Muscle of arm (tissue), 14 donors: ENCODE measurements at places on chromosomes 2 and 18.

- no peak for DNase-seq
These were observed 1336.2 kb upstream of the NRXN1 start for GRCh38 chr2:52368141-52368540.

DNA sequence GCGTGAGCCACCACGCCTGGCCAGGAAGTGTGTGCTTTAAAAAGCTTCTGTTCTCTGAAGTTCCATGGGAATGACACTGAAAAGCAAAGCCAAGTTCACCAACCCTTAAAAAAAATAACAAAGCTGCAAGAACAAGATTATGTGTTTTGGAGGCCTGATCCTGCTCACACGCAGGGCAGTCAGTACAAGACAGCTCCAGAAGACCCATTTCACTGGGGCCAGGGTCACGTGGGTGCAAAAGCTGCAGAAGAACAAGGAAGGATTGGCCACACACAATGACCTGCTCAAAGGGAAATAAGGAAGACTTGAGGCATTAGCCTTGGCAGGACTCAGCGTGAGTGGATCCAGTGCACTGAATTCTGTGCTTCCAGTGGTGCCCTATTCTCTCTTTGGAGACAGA is 187.9 kb downstream of the NCK2 start:
- DNase-seq: no peak

DNA sequence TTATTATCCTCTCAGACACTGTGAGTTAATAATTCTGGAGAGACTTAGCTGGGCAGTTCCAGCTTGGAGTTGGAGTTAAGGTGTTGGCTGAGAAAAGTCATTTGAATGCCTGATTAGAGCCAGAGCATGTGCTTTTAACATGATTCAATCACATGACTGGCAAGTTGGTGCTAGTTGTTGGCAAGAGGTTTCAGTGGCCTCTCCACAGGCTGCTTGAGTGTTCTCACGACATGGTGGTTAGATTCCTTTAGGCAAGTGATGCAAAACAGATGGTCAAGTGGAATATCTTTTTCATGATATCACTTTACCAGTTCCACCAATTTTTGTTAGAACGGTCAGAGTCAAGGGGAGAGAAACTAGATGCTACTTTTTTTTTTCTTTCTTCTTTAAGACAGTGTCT is 262.7 kb upstream of the FN1 start:
- no peak for DNase-seq

DNA sequence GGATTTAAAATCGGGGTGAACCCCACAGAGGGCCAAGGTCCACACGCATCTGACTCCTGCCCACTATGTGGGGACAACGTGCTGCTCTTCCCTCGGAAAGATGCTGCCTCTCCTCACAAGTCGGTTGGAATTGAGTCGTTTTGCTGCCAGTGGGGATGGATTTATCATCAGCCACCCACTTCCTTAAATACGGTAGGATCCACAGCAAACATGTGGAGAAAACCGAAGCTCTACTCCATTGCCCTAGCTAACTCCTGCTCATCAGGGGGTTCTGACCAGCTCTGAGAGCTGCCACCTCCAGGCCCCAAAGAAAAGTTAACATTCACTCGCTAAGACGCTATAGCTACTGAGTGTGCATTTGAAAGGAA is 80.9 kb downstream of the CHRNA1 start:
- peak; percentile 62 for DNase-seq

GRCh38 chr2:191245046-191245868 is at the start of gene MYO1B:
MYO1B (plus strand) TSS chr2:191245404; CDS start chr2:191276896, 31,492 bp downstream.
- peak; percentile 74 for DNase-seq

DNA sequence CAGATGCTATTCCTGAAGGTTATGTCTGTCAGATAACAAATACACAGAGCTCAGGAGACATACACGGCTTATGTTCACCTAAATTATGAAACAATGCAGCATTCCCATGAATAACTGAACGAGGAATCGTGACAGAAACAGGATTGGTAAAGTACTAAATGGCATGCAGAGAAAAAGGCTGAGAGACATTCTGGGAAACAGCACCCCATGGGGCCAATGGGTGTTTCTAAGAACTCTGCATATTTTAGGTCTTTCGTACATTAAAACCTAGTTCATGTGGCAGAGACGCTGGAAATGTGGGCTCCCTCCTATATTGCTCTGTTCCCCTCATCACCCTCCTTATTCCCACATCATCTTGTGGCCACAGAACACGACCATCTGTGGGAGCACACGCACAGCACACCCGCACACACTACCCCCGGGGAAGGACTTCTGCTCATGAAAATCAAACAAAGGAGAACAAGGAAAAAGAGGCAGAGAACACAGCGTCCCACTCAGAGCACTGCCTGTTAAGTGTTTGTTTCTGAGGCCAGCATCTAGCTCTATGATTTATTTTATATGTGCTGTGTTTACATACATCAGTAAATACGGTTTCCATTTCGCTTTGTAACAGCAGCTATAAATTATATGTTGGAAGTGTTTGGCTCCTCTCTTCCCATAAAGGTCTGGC is 143.6 kb downstream of the AFF3 start:
- DNase-seq: no peak

DNA sequence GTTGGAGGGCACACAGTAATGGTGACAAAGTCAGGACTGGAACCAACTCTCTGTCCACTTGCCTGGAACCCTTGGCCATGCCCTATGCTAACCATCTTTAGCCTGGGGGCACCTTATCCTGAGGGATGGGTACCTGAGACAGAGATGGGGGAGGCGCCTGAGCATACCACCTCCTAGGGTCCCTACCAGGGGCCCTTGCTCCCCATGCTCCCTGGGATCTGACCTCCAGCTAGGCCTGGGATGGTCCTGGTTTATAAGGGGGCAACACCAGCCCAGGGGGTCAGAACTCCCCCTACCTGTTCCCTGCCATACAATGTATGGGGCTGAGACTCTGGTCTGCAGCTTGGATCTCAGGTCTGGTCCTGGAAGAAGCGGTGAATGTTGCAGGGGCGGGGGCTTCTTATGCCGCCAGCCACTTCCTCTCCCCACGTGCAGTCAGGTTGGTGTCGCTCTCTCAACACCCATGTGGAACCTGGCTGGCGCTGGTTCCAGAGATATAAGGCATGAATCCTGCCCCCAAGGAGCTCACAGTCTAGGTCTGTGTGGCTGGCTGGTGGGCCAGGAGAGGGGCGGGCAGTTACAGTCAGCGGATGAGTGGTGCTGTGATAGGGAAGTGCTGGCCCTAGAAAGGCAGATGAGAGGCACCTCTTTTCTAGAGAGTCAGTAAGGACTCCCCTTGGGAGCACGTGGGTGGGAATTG is 3.8 kb upstream of the TOGARAM2 start:
- no peak for DNase-seq

GRCh38 chr2:11976073-11976472 is 229.6 kb downstream of the LPIN1 start:
- DNase-seq: no peak

DNA sequence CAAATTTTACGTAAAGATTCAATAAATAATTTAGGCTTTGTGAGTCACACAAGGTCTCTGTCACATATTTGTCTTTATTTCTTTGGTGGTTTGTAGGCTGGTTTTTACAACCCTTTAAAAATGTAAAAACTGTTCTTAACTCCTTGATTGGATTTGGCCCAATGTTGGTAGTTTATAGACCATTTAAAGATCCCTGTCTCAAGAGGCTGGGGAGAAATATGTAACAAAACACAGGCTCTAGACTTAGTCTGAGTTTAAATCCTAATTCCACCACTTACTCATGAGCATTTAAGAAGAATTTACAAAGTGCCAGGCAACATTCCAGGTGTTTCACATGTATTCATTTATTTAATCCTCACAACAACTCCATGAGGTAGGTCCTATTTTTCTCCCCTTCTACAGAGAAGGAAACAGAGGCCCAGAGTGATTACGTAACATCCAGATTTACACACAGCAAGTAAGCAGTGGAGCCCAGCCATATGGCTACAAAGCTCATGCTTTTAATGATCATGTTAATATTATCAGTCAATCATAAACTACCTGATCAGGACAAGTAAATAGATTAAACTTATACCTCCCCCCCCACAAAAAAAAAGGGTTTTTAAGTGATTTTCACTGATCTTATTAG is 416.6 kb upstream of the ACVR2A start:
- DNase-seq: no peak

DNA sequence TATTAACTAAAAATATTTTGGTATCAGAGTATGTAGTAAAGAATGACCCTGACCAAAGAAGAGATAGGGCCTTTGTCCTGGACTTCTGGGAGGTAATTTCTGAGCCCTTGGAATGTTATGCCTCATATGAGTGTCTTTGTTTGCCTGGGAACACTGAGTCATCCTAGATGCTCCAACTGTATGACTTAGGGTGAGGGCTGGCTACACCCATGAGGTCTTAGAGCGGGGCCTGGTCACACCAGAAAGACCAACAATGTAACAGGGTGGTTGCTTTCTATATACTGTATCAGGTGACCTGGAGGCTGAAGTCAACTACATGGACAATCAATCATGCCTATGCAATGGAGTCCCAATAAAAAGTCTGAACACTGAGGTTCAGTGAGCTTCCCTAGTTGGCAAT is 253.1 kb downstream of the MBD2 start:
- DNase-seq: no peak

DNA sequence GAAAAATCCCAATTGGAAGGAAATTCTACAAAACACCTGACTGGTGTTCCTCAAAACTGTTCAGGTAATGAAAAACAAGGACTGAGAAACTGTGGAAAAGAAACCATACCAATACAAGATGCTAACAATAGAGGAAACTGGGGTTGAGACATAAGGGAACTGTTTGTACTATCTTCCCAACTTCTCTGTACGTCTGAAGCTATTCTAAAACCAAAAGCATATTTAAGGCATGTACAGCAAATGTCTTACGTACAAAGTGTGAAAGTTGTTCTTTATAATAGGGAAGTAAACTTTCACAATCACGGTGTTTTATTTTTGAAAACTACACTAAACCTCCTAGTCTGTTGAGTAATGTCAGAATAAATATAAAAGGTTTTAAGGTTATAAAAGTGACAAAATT is 776.1 kb upstream of the RAB6C start:
- no peak for DNase-seq

DNA sequence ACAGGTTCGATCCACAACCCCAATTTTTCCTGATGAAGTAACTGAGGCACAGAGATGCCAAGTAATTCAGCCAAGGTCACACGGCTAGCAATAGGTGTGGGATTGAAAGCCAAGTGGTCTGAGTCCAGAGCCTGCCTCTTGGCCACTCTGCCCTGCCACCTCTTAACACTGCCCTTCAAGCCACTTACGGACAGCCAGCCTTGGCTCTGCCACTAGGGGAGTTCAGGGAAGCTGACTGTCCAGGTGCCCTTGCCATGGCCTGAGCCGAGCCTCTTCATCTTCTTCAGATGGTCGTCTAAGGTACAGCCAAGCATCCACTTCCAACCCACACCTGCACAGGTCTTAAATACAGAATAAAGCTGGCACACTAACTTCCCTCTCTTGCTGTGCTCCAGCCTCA is 99.3 kb upstream of the GPR45 start:
- no peak for DNase-seq

GRCh38 chr2:239790721-239791120 is 234.4 kb downstream of the NDUFA10 start:
- DNase-seq: no peak

DNA sequence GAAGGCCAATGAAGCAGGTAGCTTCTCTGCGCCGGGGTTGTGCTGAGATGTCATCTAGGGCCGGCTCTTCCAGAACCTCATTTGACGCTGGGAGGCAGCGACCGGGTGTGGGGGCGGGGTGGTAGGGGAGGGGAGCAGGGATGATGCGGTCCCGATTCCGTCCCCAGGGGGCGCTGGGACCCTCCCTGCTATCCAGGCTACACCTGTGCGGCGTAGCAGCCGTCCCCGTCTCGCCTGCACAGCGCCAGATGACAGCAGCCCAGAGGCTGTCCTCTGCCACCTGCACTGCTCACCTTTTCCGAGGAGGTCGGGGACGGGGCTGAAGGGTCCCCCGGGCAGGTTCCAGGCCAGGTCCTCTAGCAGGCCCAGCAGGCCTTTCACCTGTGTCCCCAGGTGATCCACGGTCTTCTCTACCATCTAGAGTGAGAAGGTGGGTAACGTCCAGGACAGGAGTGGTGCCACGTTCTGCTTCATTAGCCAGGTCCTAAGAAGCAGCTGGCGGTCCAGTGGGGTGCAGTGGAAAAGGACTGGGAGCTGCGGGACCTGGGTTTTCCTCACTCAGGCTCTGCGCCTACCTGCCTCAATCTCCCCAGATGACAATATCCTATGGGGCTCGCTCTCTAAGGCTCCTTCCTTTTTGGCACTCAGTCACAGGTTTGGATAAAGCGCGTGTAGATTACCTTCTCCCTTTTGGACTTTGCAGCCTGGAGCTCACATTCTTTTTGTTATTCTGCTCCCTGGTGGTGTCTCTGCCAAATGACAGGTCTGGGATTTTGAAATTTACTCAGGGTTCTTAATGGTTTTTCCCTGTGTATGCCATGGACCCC is 56.0 kb upstream of the RAB6C start:
- peak; percentile 40 for DNase-seq

DNA sequence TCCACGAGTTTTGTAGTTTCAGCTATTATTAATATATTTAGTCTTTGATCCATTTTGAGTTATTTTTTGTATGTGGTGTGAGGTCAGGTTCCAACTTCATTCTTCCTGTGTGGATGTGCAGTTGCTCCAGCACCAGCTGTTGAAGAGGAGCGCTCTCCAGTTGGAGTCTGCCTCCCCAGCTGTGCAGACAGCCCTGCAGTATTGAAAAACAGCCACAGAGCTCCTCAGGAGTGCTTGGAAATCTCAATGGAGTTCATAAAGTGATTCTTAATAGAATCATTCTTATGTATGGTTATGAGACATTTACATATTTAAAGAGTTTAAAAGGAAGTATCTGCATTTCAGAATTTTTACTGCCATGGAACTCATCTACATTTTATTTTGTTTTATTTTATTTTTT is 17.3 kb downstream of the DGKD start:
- no peak for DNase-seq

DNA sequence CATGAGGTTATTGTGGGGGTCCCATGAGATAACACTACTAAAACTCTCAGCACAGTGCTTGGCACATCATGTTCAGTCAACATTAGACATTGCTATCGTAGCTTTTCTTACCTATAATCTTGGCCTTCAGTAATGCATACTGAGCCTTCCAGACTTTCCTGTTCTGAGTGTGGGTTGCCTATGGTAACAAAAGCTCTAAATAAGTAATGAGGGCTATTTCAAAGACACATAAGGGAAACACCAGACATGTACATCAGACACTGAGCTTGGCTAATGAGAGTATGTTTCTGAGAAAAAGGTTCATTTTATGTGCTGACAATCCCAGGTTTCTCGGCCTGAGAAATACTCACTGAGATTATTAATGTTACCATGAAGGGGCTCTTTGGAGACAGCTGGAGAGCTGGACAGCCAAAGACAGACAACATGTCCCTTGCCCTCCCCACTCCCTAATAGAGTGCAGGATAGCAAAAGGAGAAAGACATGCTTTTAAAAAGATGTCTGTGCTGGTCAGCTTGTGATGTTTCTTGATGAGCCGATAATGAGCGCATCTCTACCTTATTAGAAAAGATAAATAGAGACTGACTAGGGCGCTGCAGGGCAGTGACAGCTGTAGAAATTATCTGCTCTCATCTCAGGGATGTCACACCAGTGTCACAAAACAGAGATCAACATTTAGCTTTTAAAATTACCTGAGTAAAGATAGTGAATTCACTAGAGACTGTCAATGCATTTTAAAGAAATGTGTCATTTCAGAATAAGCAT is 25.4 kb downstream of the POLE4 start:
- no peak for DNase-seq
